ENCODE measurements at places on chromosomes 4 and X. TPM values are rescaled to one million over a fixed set of nuclear protein-coding genes. Genes with fewer than 3 reads are reported as not detected.

The OTUD6A gene
- not detected for total RNA-seq

The PALLD gene
- 752 TPM for total RNA-seq

The ADH1C gene
- 4.5 TPM for total RNA-seq

The GPR173 gene
- total RNA-seq: 2.7 TPM

The GPAT3 gene
- 6.6 TPM for total RNA-seq

The SRPX2 gene
- total RNA-seq: 61.2 TPM

The MAGEB17 gene
- total RNA-seq: not detected

The SERPINA7 gene
- total RNA-seq: not detected

The SCRG1 gene
- total RNA-seq: 9.7 TPM

The CWH43 gene
- not detected for total RNA-seq

The GPR119 gene
- not detected for total RNA-seq

The ARR3 gene
- not detected for total RNA-seq

The PDCL2 gene
- not detected for total RNA-seq

The LDOC1 gene
- 66.8 TPM for total RNA-seq

The IL1RAPL2 gene
- not detected for total RNA-seq

The SORBS2 gene
- total RNA-seq: 443 TPM

The PDGFRA gene
- total RNA-seq: 133 TPM
